ENCODE measurements at places on chromosomes 6 and 20.

GRCh38 chr6:39301606-39302005 lies 12.6 kb downstream of the KCNK17 start:
- no peak for DNase-seq

GRCh38 chr6:28589234-28589956 lies 63.7 kb downstream of the GPX5 start:
- DNase-seq = peak; percentile 97

GRCh38 chr6:102670735-102671134 lies 1277.2 kb downstream of the GRIK2 start:
- DNase-seq = no peak

- DNase-seq = no peak
Measured at GRCh38 chr6:107272246-107272645, 156.9 kb upstream of the BEND3 start.

DNA sequence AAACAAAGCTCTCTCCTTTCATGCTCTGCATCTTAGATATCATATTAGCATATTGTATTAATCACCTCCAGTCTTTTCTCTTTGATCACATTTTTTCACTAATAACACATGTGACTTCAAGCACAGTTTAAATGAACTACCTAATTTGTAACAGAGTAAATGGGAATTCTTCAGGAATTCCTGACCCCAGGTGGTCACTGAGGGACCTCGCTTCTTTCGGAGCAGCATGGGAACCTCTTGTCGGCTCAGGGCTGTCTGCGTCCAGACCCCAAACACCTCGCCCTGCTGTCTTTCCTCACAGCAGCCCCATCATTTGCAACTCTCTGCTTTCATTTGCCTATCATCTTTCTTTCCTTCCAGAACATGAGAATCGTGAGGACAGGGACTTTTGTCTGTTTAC lies 103.5 kb downstream of the DACT2 start:
- DNase-seq = no peak

DNA sequence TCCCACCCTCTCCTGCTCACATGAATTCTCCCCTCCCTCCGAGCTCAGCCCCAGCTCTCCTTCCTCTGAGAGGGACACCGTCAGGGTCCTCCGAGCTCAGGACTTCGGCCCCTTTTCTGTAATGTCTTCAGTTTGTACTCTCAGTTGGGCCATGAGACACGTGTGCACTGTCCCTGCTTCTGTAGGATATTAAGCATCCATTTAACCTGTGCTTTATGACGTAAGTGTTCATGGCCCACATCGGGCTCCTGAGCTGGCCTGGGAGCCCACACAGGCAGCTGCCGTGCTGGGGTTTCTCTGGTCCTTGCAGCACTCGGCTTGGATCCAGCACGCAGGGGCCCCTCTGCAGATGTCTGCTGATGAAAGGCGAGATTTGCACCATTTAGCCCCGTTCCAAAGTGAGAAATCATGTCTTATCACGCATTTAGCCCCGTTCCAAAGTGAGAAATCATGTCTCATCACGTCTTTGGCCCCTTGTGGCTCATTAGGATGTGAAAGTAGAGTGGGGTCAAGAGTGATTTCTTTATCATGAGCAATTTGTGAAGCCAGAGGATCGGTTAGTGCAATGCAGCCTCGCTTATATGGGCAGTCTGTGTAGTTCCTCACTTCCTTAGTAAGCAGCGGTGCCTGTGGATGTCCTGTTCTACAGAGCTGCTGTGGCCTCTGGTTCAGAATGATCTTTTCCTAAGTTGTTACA lies 25.3 kb downstream of the DUSP22 start:
- DNase-seq = no peak

GRCh38 chr20:3767110-3767426 lies 485 bp downstream of the ADISSP start:
- DNase-seq = no peak

DNA sequence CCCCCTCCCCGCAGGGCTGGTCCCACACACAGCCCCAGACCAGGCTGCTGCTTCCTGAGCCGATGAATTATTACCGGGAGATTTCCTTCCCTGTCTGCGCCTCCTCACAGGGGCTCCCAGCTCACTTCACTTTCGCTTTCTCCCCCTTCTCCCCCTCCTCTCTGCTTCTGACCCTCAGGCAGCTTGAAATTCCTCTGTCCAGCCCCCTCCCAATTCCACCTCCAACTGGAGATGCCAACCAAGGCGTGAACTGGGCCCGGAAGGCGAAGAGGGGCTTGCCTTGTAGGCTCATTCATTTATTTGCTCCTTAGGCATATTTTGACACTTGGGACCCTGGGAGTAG lies 1.7 kb upstream of the TCF15 start:
- no peak for DNase-seq

DNA sequence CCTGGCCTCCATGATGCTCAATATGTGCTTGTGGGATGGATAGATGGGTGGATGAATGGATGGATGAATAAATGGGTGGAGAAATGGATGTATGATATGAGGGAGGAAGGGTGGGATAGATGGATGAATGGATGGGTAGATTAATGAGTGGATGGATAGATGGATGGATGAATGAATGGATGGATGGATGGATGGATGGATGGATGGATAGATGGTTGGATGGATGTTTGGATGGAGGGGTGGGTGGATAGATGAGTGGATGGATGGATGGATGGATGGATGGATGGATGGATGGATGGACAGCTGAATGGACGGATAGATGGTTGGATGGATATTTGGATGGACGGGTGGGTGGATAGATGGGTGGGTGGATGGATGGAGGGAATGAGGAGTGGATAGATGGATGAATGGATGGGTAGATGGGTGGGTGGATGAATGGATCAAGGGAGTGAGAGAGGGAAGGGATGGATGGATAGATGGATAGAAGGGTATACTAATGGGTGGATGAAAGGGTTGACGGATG lies 139.4 kb downstream of the CEBPB start:
- DNase-seq = no peak

- DNase-seq = no peak
Measured at GRCh38 chr6:1618311-1619097, 8.8 kb downstream of the FOXC1 start.

GRCh38 chr20:38120625-38120988 lies 44.5 kb downstream of the TGM2 start:
- DNase-seq = no peak

- DNase-seq = no peak
Measured at GRCh38 chr6:65505736-65506135, 201.3 kb downstream of the EYS start.

GRCh38 chr20:61879303-61879620 lies 186.4 kb downstream of the TAF4 start:
- no peak for DNase-seq

Data from EL (cell line).